AG08396 (cell line): ENCODE measurements at places on chromosomes 16 and 17.

DNA sequence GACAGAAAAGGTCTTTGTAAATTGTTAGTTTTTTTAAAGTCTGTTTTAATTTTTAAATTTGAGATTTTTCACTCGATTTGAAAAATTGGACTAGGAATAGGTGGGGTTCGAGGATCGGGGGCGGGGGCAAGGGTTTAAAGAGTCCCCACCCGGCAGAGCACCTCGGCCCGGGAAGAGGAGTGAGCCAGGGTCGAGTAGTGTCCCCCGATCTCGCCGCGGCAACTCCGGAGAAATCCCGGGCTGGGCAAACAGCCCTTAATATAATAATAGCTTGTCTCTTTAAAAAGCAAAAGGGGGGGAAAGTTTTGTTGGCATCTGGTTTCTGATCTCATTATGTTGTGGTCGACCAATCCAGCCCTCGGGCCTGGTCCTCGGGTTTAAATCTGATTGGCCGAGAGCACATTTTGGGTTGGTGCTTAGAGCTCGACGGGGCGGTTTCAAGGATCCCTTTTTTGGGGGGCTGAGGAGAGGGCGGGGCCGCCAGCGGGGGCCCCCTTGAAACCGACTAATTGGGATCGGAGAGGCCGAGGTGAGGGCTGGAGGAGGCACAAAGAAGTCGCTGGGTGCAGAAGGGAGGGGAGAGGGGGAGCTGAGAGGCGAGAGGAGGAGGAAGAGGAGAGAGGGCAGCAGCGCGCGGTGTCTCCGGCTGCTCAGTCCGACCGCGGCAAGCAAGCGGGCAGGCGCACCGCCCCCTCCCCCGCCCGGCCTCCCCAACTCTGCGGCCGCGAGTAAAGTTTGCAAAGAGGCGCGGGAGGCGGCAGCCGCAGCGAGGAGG, at the start of gene FZD2:
Gene FZD2, plus strand, starts transcription at position 653 of the 775 bp plus-strand sequence. CDS start 205 bp downstream, outside the sequence.
- peak; percentile 97 for DNase-seq

GRCh38 chr17:77555121-77555591, 403.3 kb upstream of the TNRC6C start:
- DNase-seq: no peak

DNA sequence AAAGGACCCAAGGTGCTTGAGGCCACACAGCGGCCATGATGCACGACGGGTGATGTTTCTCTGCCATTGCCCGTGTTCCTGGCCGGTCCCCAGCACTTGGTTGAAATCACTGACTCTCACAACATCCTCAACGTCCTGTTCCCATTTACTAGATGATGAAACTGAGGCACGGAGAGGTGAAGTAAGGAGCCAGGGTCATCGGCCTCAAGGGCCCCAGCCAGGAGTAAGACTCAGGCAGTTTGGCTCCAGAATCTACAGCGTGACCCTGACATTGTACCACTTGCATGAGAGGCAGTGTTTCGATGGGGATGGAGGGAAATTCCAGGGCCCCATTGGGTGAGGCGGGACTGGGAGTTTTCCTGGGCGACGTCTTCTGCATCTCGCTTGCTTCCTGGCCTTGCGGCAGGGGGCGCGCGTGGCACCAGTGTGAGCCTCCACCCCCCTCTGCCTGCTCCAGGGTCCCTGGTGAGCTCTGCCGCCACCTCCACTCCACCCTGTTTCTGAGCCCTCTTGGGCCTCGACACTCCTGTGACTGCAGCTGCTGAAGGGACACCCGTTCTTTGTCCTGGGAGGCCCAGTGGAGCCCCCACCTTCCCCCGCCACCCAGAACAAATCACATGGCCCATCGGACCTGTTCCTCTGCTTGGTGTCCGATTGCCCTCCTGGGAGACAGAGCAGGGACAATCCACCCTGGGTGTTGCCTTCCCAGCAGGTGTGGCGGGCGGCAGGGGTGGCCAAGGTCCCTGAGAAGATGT, 133.0 kb upstream of the GSE1 start:
- DNase-seq: no peak

GRCh38 chr17:27494192-27495091, 38.2 kb downstream of the KSR1 start:
- DNase-seq: peak; percentile 40

- DNase-seq: peak; percentile 65
Measured at GRCh38 chr16:83689385-83689831, 118.4 kb upstream of the HSBP1 start.

GRCh38 chr17:4565209-4566141, 5.1 kb upstream of the GGT6 start:
- peak; percentile 81 for DNase-seq

DNA sequence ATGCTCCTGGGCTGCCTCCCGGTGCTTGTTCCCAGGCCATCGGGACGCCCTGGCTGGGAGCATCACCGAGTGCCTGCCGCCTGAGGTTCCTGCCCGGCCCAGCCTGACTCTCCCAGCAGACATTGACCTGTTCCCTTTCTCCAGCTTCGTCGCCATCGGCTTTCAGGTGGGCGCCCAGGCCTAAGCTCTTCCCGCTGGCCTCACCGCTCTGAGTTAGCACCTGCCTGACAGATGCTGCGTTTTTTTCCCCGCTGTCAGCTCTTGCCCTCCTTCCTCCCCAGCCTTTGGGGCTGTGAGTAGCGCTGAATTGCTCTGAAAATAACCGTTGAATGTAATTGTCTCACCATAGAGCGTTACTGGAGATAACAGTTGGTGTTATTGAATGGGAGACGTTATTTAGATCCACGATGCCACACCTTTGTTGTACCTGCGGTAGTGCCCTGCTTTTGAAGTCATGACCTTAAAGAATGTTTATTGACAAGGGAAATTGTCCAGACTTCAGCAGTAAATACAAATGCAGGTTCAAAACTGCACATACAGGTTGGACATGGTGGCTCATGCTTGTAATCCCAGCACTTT, 21.3 kb upstream of the SMIM5 start:
- no peak for DNase-seq

- no peak for DNase-seq
Measured at GRCh38 chr17:48835971-48836370, 5.1 kb downstream of the CALCOCO2 start.

DNA sequence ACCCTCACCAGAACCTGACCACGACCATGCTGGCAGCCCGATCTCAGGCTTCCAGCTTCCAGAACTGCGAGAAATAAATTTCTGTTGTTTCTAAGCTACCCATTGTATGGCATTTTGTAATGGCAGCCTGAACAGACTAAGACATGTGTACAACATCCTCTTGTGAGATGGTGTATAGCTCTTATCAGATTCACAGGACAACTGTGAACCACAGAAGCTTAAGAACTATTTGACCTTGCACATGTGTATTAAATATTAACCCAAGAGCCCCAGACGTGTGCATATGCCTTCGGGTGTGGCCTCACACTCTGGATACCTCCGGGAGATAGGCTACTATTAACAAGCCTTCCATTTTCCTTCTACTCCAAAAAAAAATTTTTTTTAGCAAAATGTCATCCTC, 248.9 kb downstream of the SLC39A11 start:
- no peak for DNase-seq

DNA sequence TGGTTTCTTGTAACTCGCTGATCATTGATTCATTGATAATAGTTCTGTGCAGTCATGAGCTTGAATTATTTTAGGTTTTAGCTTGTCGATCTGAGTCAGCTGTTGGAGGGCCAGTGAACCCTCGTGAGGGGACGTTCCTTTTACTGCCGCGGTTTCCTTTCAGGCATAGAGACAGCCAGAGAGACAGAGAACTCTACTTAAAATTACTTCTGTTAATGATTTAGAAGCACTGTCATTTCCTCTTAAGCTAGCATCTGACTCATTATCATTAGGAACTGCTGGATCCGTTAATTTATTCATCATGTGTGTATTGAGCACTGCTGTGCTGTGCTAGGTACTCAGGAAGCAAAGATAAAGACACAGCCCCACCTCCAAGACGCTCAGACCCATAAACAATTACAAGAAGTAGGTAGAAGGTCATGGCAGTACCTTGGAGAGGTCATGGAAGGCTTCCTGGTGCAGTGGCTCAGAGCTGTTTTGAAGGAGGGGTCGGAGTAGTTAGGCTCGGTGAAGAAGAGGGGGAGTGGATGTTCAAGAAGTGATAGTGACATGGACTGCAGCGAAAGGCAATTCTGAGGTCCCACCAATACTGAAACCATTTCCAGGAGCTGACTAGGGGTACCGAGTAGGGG, 3.3 kb downstream of the PGS1 start:
- DNase-seq: no peak

GRCh38 chr16:7979448-7980132, 610.7 kb downstream of the TMEM114 start:
- DNase-seq: no peak

DNA sequence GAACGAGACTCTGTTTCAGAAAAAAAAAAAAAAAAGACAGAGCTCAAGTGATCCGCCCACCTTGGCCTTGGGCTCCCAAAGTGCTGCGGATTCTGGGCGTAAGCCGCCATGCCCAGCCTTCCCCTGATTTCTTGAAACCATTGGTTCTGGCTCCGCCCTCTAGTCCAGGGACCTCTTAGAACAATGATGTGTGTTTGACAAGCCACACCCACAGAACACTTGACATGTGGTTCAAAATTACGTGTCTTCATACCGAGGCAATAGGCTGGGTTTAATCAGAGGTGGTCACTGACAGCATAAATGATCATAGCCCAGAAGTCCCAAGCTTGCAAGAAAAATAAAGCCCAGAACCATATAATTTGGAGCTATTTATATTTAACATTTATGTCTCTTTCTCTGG, 23.0 kb downstream of the KNOP1 start:
- no peak for DNase-seq

GRCh38 chr17:40538936-40539705, 26.2 kb downstream of the CCR7 start:
- no peak for DNase-seq

DNA sequence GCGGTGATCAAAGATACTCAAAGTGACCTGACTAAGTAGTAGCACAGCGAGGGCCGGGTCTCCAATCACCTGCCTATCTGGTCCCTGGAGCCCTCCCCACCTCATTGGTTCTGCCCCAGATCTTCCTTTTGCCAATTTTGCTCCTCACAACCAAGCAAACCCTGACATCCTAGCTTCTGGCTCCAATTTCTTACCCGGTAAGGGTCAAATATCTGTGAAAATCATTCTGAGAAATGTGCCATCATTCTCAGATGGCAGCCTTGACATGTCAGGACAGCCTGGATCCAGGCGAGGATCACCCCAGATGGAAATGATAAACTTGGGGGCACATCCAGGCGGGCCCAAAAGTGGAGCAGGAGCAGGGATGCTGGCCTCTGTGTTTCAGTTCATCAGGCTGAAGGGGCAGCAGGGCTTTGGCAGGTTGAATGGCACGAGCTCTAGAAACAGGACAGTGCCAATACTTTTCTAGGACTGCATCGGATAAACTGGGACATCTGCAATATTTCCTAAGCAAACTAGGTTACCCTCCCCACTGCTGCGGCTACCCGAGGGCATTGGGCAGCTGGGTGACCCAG, 83.9 kb downstream of the SHISA6 start:
- no peak for DNase-seq
